Stimulated activated CD4-positive, alpha-beta T cell treated with anti-CD3 and anti-CD28 coated beads, TNF-alpha, amount 100 ng/mL, for 1 hour (primary cell): ENCODE measurements at places on chromosomes 13 and 19.

GRCh38 chr19:44820648-44821609, 12.0 kb downstream of the BCAM start:
- DNase-seq: no peak

DNA sequence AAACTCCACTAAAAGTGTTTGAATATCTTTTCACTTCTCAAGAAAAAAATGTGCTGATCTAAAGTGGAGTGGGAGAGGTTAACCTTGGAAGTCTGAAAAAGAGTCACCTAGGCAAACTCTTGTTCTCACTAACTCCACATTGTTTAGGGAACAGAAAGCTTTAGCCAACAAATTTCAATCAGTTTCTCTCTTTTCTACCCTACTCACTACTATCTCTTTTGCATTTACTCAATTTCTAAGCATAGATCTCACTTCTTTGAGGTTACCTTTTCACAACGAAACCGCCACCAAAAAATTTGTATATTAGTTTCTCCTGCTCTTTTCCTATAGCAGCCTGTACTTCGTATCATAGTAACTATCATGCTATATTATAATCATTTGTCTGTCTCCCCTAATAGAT, 6.3 kb downstream of the NHLRC3 start:
- DNase-seq: no peak

DNA sequence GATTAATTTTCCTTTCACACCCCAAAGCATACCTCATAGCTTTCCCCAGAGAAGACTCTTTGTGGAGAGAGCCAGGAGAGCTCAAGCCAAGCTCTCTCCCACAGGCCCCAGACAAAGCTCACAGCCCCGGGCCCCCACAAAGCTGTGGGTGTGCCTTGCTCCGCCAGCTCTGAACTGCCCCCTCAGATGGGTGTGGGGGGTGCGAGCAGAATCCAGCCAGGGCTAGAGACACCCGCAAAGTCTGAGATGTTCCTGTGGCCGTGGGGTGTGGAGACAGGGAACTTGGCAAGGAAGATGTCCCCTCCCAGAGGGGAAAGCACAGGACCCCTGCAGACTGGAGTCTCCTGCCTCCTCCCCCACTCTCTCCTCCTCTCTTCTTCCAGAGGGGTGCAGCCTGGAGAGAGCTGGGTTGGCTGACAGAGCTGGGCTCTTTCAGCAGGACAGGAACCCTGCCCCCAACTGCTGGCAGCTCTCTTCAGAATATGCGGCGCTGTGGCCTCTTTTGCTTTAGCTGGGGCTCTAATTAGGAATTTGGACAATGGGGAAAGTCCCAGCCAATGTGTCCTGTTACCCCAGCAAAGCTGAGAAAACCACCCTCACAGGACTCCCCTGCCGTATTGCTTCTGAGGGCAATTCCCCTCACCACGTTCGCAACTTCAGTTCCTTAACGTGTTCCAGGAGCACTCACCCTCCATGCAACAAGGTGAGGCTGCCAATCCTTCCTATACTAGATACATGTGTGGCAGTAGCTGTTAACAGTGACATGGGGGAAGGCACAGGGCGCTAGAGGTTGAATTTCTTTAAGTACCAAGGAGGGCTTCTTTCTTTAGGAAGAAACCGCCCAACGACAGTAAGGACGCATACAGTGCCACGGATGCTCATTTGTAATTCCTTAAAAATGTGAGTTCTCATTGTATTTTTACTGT, 170.0 kb downstream of the COL4A1 start:
- DNase-seq: no peak

DNA sequence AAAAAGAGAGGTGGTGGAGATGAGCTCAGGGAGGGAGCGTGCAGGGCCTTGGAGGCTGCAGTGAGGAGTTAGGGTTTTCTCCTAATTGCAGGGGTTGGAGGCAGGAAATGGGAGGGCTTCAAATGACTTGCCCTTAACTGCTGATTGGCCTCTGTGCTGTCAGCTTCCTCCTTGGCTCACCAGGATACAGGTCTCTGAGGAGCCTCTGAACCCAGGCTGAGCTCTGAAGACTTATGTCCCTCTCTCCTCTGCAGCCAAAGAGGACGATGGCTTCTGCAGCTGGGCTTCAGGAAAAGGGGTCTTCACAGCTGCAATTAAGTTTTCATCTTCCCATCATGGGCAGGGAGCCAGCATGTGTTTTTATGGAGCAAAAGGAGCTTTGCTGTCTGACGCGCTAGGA, 6.7 kb upstream of the RANBP3 start:
- no peak for DNase-seq

DNA sequence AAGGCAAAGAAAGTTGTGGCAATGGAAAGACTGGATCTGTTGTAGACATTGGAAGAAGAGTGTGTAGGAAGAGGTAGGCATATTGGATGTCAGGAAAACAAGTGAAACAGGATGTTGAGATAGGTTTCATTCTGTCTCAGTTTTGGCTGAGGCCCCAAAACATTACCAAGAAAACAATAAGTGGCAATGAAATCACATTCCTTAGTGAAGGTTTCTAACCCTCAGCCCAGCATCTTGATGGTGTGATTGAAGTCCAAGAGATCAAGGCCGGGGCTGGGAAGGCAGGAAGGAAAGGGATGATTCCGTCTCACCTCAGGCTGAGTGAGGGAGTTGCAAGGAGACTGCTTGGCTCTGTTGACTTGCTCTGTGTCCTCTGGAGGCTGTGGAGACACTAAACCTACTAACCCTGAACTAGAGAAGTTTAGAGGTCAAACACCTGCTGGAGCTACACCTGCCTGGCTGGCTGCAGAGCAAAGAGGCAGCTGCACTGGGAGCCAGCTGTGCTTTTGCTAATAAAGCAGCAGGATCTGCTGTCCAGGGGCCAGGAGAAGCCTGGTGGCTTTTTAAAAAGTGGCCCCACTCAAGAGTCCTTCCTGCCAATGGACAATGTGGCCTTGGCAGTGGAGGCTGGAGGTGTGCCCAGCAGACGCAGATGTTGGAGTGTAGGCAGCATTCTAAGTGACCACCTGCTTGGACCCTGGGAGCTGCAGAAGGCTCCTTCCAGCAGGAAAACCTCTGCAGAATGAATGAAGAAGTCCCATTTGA, 53.6 kb downstream of the DGKH start:
- no peak for DNase-seq

- DNase-seq: no peak
These were observed 1.4 kb upstream of the YJEFN3 start for GRCh38 chr19:19527371-19527656.
